ENCODE measurements at places on chromosomes 7 and 10.

DNA sequence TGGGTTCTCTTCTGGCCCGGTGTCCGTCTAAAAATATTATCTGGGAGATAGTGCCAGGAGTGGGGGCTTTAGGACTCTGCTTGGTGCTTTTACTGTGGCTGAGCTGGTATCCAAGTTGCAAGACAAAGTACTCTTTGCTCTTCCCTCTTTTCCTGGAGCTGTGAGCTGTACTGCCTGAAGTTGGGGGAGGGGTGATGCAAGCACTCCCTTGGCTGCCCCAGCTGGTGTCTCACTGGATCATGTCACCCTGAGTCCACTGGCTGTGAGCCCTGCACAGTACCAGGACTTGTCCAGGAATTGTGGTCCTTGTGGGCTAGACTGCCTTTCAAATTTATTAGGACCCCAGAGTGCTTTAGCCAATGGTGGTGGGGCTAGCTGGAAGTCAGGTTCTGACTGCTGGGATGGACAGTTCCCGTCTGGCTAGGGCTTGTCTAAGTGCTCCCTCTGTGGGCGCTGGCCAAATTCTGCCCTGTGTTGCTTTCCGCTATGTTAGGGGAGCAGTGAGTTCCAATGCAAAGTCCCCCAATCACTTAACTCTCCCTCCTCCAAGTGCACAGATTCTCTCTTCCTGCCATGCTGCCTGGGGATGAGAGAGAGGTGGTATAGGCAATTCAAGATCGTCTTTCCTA lies 13.1 kb downstream of the CC2D2B start:
- DNase-seq, result no peak

DNA sequence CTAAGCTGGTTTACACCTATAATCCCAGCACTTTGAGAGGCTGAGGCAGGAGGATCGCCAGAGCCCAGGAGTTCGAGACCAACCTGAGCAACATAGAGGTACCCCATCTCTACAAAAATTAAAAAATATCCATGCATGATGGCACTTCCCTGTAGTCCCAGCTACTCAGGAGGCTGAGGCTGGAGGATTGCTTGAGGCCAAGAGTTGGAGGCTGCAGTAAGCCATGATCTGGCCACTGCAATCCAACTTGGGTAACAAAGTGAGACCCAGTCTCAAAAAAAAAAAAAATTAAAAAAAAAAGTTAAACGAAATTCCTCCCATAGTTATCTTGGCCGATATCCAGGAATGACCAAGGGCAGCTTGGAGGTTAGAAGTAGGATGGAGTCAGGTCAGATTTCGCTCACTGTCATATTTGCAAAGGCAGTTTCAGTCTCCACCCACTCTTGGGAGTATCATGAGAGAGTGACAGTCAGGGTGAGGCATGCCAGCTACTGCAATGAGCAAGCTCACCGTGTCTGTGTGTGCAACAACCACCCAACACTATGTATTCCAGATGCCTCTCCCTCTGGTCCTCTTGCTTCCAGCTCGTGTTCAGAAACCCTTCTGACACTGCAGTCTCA lies 6.0 kb upstream of the ZDHHC4 start:
- DNase-seq, result peak; percentile 15

DNA sequence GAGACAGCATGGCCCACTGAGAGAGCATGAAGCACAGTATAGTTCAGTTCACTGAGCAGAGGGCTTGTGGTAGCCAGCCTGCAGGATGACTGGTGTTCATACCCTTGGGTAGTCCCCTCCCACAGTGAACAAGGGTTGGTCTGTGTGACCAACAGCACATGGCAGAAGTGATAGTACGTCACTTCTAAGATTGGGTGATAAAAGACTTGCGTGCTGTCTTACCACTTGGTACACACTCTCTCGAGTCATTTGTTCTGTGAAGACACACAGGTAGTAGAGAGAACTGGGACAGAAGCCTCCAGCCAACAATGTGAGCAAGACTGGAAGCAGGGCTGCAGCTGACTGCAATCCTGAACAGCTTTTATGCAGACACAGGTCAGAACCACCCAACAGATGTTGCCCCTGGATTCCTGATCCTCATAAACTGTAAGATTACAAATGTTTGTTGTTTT lies 14.6 kb downstream of the EPC1 start:
- peak; percentile 89 for DNase-seq

DNA sequence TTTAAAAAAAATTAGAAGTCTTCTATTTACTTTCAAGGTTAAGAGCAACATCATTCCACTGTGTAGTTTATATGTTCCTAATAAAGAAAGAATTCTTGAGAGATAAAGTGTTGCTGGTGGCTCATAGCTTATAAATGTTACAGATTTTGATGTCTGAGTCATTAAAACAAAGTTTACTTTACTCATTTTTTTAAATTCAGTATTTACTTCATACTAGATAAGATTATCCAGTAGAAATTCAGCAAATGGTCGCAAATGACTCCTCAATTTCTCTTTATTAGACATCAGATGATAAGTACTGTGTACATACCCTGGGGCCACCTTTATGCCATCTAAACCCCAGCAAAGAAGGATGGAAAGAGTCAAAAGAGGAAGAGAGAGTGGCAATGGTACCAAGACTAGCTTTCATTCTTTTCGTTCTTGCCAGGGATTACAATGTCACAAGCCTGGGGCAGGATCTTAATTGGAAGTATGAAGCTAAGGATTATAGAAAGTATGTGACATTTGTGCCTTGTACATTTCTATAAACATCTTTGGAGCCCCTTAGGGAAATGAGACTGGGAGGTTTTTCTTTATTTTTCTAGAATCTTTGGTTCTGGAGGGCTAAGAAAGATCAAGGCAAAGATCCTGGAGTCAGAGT lies 206.1 kb downstream of the CHRM2 start:
- DNase-seq, result no peak

DNA sequence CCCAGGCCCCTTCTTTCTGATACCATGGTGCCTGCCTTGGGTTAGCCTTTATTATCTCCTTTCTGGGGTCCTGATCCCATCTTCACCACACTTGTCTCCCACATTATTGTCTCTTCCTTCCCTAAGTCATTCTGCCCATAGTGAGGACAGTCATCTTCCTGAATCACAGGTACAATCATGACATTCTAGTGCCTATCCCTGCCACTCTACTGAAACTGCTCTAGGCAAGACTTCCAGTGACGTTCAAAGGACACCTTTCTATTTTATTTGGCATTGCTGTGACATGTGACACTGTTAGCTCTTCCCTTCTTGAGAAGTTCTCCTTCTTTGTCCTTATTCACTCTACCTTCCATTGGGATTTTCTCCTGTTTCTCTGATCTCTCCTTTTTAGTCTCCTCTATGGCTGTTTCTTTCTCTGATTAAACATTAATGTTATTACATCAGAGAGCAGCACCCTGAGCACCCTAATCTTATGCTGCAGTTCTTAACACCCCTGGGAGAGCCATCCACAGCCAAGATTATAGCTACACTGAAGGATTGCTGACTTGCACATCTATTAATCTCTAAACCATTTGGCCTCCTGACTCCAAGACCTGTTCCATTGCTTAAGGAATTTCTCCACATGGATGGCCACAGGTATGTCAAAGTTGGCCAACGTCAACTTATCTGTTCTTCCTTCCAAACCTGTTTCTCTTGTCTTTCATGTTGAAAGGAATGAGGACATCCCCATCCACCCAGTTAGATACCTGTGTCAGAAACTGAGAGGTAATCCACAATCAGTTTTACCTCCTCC lies 10.9 kb downstream of the MACC1 start:
- no peak for DNase-seq

DNA sequence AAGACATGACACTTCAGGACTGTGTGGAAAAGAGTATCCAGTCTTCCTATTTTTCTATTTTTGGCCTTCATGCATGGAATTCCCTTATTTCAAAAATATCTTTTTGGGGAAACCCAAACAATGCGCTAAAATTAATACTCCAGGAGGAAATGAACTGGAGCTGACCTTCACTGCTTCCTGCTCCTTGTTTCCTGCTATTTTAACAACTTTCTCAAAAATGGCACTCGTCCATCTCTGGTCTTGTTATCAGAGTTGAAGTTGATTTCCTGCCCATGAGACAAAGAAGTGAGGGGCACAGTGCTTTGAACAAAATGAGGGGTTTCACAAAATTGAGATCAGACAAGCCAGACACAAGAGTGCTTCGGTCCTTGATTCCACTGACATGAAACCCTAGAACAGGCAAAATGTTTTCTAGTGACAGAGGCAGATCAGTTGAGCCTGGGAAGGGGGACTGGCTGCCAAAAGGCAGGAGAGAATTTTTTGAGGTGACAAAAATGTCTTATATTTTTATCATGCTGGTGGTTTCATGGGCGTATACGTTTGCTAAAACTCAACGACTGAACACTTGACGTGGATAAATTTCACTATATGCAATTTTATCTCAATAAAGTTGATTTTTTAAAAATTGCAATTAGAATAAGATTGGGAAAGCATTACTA lies 193.2 kb downstream of the CREB5 start:
- no peak for DNase-seq

DNA sequence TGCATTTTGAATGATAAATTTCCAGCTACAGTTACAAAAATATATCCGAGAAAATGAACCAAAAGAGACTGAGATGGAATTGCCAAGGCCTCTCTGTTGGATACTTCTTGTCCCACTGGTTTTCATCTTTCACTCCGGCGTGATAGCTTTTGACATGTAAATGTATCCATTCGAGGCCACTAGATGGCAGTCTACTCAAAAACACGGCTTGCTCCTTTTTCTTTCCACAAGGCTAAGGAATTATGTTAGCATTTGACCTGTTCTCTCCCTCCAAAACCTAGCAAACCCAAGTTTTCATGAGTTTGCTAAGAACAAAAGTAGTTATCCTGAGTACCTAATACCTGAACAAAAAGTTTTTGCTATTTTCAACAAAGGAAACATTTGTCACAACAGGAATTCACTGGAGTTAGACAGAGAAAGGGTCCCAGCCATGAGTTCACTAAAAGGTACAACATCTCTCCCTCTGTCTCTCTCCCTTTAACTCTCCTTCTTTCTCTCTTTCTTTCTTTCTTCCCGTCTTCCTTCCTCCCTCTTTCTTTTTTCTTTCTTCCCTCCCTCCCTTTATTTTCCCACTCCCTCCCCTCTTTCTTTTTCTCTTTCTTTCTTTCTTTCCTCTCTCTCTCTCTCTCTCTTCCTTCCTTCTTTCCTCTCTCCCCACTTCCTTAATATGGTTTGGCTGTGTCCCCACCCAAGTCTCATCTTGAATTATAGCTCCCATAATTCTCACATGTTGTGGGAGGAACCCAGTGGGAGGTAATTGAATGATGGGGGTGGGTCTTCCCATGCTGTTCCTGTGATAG lies 207.9 kb upstream of the MYO3A start:
- peak; percentile 63 for DNase-seq

- no peak for DNase-seq
Measured at GRCh38 chr7:117656806-117657205, 177.0 kb downstream of the CFTR start.

- DNase-seq, result no peak
Measured at GRCh38 chr7:105721571-105722104, 140.3 kb upstream of the EFCAB10 start.

DNA sequence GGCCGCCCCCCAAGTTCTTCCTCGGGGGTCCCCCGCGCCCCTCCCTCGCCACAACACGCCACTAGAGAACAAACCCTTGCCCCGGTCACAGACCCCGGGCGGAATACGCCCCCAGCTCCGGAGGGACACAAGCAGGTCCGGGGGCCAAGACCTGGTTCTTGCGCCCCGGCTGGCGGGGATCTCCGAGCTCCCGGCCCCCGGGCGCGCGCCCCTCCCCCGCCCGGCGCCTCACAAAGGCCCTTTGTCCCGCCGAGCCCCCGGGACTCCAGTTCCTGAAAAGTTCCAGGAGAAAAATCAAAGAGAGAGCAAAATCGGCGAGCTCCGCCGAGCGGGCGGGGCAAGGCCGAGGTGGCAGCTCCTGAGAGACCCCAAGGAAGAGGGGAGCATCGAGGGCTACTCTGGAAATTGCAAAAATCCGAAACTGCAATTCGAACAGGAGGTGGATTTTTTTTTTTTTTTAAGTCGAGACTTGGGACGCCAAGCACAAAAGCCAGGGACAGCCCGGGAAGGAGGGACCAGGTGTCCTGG lies 4.0 kb downstream of the TNRC18 start:
- DNase-seq, result no peak

- no peak for DNase-seq
Measured at GRCh38 chr10:14384915-14385314, 54.2 kb upstream of the FRMD4A start.

DNA sequence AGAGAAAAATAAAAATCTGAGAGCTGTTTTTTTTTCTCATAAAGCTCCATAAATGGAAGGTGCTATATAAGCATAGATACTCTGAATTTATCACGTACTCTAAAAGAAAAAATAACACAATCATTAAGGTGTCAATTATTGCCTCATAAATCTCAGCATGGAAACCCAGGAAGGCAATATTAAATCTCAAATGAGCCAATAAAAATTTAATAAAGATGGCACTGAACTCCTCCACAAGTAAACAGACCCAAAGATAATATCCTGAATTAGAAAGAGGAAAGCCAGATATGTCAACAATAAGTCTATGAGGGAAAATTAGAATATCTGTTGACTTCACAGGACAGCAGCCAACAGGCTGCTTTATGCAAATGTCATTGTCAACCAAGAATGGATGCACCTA lies 66.5 kb downstream of the CDK6 start:
- DNase-seq, result no peak

DNA sequence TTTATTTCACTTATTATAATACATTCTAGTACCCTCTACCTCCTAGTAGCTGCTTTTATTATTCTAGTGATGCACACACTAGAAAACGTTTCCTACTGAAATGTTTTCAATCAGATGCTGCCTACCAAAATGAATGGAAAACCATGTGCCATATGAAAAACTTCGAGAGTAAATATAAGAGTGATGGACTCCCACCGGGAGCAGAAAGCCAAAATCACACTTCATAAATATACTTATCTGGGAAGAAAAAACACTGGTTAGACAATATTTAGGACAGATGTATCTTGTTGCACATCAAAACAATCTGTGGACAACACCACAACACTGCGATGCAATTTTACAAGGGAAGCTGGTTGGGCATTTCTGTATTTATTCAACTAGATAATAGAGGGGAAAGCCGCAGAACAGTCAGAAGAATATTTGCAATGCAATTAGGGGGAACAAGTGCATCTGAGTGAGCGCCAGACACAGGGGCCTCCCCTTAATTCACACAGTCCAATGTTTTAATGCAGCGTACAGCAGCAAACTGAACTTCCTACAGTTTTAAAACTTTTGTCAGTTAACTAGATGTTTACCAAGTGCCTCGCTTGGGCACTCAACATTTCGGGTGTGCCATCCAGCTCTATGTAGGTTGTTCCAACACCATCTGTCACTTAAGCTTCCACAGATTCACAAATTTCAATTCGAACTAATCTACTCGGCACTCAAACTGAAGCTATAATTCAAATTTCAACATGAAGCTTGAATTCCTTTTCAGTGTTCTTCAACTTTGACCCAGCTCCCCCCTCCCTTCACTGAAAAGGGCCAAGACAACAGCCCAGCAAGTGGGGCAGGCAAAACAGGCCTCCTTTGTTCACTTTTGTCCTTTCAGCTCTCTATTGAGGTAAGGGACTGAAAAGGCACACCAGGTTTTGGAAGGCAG lies 7.4 kb downstream of the NRCAM start:
- no peak for DNase-seq

- DNase-seq, result no peak
Measured at GRCh38 chr10:3136336-3136735, 36.2 kb downstream of the PITRM1 start.

Data from activated CD4-positive, alpha-beta T cell treated with anti-CD3 and anti-CD28 coated beads, Interleukin-2, Interleukin-6, amounts not matched to agents 100 ng/mL and 50 ng/mL, durations not matched to agents 16 hours and 8 hours (primary cell).